ENCODE measurements at places on chromosomes 7 and 10. TPM values are rescaled to one million over a fixed set of nuclear protein-coding genes. Genes with fewer than 3 reads are reported as not detected.

DNA sequence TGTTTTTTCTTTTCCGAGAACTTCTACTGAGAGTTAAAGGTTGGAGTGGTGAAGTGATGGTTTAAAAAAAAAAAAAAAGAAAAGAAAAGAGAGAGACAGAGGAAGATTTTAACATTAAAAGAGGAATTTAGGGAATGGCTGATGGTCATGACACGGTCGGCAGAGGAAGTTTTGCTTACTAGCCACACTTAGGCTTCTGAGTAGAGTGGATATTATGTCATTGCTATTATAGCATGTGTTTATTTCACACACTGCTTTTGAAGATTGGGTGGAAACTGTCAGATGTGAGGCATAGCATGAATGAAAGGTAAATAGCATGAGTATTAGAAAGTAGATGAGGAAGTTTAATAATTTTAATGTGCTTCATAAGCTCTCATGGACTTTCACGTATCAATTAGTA lies 2.5 kb downstream of the KAT6B start:
- ATAC-seq: no peak

ADIRF gene
- not detected for total RNA-seq

- ATAC-seq: no peak
These were observed 11.6 kb upstream of the GOLGA7B start for GRCh38 chr10:97838091-97838490.

DNA sequence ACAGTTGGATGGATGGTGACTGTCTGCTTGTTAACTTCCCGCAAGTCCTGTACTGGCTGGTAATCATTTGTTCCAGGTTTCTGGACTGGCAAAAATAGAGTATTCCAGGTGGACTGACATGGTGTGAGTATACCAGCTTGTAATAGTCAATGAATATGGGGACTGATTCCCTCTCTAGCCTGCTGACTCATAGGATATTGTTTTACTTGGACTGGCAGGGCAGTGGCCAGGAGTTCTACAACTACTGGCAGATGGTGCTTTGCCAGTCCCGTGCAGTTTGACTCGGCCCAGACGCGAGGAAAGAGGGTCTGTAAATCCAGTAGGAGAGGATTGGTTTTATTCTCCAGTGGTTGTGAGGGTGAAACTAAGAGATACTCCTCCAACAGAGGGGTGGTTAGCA lies 78.0 kb downstream of the PRR15 start:
- ATAC-seq: no peak

IKZF1 gene
- total RNA-seq: 0.43 TPM

CLDN4 gene
- total RNA-seq: 0.17 TPM

- no peak for ATAC-seq
These were observed 10.0 kb upstream of the TSPAN33 start for GRCh38 chr7:129134356-129134987.

PPP1R17 gene
- total RNA-seq: 90.2 TPM

GRCh38 chr10:111085690-111086353 lies 9.0 kb downstream of the ADRA2A start:
- no peak for ATAC-seq

DNA sequence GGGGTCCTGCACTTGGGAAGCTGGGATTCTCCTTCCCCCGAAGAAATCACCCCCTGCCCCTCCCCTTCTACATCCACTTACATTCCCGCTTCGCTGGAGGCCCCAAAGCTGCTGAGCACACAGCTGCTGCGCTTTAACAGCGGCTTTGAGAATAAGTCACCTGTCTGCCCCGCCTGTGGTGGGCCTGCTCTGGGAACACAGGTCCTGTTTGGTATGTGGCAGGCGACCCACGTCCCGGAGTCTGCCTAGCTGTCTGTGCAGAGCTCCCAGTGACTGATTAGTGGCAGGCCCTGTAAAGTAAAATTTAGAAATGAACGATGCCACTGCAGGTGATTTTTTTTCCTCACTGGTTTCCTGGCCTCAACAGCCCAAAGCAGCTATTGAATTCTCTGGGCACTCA lies 47.0 kb downstream of the CDH23 start:
- ATAC-seq: no peak

CYP2C18 gene
- not detected for total RNA-seq

BICC1 gene
- 0.05 TPM for total RNA-seq

UCN3 gene
- not detected for total RNA-seq

- ATAC-seq: no peak
These were observed 942.5 kb downstream of the KCNMA1 start for GRCh38 chr10:76695069-76695468.

DNA sequence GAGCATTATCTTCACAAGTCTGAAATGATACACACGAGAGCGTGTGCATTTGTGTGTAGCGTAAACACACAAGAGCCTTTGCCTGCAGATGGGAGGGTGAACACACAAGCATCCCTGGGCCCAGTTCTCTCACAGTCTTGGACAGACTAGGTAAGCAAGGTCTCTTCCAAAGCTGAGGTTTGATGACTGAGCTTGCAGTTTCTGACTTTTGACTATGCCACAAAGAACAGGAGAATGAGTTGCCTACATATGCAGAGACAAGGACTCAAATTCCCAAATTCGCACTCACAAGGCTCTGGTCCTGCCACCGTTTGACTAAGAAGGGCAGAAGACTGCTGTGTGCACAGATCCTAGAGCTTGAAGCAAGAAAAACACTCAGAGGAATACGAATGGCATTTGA lies 55.8 kb downstream of the FAM53B start:
- ATAC-seq: no peak

EEPD1 gene
- 2.3 TPM for total RNA-seq
